ENCODE measurements at places on chromosomes 13 and 19.

GRCh38 chr19:35822579-35822978 lies 9.9 kb upstream of the PRODH2 start:
- DNase-seq, result no peak

DNA sequence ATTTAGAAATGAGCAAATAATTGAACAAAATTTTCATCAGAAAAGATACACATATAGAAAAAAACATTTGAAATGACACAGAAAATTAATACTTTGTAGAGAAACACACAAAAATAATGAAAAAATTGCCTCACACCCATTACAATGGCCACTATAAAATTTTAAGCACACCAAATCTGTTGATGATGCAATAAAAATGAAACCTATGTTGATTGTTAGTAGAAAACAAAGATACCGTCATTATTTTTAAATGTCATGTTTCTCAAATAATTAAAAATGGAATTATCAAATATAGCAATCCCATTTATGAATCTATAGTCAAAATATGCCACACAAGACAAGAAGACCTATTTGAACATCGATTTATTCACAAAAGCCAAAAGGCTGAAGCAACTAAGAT lies 90.5 kb downstream of the ZNF708 start:
- DNase-seq, result no peak

DNA sequence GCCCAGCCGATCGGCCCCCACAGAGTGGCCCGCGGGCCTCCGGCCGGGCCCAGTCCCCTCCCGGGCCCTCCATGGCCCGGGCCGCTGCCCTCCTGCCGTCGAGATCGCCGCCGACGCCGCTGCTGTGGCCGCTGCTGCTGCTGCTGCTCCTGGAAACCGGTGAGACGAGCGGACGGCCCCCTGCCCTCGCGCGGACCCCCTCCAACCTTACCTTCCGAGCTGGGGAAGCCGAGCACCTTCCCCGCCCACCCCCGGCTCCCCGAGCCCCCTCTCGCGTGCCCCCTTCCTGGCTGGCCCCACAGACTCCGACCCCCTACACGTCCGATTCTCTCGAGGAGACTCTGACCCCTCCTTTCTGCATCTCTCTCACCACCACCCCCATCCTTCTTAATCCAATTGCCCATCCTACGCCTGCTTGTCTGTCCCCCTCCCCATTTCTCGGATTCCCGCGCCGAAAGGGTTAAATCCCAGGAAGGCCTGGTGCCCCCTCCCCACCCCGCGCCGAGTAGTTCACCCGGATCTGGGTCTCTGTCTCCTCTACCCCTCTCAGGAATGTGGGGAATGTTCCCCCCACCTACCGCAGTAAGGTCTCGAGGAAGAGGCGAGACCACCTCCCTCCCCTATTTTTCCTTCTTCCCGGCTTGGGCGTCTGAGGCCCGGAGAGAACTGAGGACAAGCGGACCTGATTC lies 502 bp downstream of the NECTIN2 start:
- no peak for DNase-seq

DNA sequence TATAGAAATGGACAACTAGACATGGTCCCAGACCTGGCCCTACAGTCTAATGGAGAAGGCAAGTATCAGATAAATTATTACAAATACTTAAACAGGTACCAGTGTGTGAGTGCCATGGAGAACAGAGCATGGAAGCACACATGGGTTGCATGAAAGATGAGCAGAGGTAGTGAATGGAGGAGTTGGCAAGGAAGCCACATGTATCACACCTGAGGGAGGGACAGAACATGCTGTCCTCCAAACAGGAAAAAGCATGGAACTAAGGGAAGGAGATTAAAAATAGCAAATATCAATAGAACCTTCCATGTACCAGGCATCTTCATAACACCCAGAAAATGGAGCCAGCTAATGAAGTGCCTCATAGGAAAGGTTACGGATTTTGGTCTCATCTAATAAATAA lies 85.9 kb downstream of the SACS start:
- DNase-seq, result no peak

GRCh38 chr13:110250258-110250891 lies 56.6 kb downstream of the COL4A1 start:
- DNase-seq, result no peak

DNA sequence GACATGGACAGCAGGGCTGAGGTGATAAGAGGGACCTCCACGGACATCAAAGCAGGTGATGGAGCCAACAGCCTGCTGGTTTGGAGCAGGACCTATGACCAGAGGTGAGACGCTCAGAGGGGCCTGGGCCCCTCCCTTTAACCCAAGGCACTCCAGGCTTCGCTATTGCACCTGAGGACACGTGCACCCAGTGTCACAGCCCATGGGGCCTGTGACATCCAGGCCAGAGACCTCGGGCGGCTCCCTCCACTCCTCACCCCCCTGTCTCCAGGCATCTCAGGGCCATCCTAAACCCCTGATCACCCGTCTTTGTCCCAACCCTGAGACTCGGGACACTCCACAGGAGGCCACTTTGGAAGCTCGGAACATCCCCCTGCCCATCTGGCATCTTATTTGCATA lies 12.9 kb downstream of the ADGRE5 start:
- no peak for DNase-seq

DNA sequence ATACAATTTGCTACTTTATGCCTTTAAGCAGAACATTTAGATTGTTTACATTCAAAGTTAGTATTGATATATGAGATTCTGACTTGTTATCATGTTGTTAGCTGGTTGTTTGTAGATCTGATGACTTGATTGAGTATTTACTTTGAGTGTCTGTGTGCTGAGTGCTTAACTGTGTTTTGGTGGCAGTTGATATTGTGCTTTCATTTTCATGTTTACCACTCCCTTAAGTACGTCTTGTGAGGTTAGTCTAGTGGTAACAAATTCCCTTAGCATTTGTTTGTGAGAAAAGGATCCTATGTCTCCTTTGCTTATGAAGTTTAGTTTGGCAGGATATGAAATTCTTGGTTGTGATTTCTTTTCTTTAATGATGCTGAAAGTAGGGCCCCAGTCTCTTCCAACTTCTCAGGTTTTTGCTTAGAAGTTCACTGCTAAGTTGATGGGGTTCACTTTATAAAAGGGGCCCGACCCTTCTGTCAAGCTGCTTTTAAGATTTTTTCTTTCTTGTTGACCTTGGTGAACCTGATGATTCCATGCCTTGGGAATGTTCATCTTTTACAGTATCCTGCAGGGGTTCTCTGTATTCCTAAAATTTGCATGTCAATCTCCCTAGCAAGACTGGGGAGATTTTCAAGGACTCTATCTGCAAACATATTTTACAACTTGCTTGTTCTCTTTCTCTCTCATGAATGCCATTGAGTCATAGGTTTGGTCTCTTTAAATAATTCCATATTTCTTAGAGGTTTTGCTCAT lies 1095.4 kb upstream of the PCDH20 start:
- DNase-seq, result no peak

- no peak for DNase-seq
Observed at GRCh38 chr13:22789916-22790315, 390.9 kb upstream of the SGCG start.

Measured in GM13977 (cell line).